ENCODE measurements at places on chromosomes 1 and 21.

DNA sequence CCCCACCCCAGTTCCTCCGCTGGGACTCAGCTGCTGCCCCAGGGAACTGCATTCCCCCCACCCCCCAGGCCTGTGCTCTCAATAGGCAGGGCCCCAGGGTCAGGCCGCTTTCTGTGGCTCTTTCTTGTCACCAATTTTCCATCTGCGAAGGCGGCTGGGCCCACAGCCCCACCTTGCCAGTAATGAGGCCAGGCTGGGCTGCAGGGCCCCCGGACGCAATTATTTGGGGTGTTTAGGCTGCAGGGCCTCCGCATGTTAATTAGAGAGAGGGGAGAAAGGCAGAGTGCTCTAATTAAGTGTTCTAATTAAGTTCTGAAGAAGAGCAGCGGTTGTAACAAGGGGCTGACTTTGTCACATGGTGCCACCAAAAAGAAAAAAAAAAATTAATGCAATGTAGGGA lies 71.8 kb downstream of the EPHB2 start:
- no peaks in the 10 kb centered on the region for H3K4me1 ChIP-seq
- peaks cover 22% of the 10 kb centered on the region for H3K27me3 ChIP-seq

DNA sequence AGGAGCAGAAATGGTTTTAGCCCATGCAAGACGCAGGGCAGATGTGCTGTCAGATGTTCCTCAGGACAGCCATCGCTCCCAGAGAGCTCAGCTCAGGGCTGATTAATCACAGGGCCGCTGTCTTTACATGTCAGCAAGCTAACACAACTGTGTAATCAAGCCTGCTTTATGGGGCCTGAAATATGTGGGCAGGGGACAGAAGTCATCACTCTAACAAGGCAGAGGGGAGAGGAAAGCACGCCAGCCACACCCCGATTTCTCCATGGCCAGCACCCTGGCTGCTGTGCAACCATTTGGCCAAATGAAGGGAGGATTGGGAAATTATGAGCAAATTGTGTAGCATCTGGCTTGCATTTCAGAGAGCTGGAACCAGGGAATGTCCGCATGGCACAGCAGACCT lies 368.8 kb downstream of the NPHP4 start:
- no peaks in the 10 kb centered on the region for H3K4me1 ChIP-seq
- no peaks in the 10 kb centered on the region for H3K36me3 ChIP-seq
- no peak for DNase-seq

DNA sequence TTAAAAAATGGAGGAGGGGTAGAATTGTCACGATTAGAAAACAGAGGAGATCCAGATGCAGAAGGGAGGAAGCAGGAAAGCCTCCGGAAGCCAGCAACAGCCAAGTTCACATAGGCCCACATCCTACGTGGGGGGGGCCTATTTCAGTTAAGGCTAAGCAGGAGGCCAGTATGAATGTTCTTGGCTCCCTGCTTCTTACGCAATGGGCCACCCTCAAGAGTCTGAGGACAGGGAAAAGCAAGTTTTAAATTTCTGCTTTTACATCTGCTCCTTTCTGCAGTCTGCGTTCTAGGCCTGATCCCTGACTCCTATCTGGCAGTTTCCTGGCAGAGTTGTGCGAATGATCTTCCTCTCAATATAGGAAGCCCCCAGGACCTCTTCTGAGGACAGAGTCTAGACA lies 30.6 kb downstream of the RABIF start:
- no peak overlapping the region for H3K4me3 ChIP-seq
- DNase-seq, result peak; percentile 79
- no peaks in the 10 kb centered on the region for H3K27me3 ChIP-seq
- peak overlapping the region; percentile 35 for H3K27ac ChIP-seq
- no peaks in the 10 kb centered on the region for H3K36me3 ChIP-seq

GRCh38 chr1:183937611-183938010 lies 99.9 kb downstream of the COLGALT2 start:
- no peak for DNase-seq
- H3K27ac ChIP-seq, result no peak overlapping the region

DNA sequence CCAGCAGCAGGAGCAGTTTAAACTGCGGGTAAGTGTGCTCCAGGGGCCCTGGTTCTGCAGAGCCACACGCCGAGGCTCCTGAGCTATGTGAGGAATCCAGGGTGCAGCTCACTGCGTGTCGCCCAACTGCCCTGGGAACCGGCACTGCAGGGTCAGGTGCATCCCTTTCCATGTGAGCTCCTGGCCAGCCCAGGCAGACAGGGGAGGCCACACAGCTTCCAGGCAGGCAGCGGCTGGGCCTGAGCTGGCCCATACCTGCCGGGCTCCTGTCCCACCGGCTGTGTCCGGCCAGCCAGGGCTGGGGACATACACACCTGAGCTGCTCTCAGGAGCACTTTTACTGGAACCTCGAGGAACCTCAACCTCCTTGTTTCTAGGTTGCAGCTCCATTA lies 18.6 kb upstream of the COL18A1 start:
- H3K36me3 ChIP-seq, result no peaks in the 10 kb centered on the region
- H3K4me3 ChIP-seq, result no peak overlapping the region
- H3K4me1 ChIP-seq, result peaks cover 17% of the 10 kb centered on the region
- peak; percentile 3 for DNase-seq
- no peaks in the 10 kb centered on the region for H3K27me3 ChIP-seq

GRCh38 chr1:214843281-214843680 lies 239.3 kb upstream of the KCNK2 start:
- H3K27me3 ChIP-seq, result no peaks in the 10 kb centered on the region
- H3K36me3 ChIP-seq, result no peaks in the 10 kb centered on the region
- no peak overlapping the region for H3K27ac ChIP-seq
- no peaks in the 10 kb centered on the region for H3K4me1 ChIP-seq
- no peak for DNase-seq
- no peak overlapping the region for H3K4me3 ChIP-seq

- H3K27me3 ChIP-seq, result no peaks in the 10 kb centered on the region
- no peaks in the 10 kb centered on the region for H3K36me3 ChIP-seq
- no peak overlapping the region for H3K4me3 ChIP-seq
- no peaks in the 10 kb centered on the region for H3K4me1 ChIP-seq
- no peak overlapping the region for H3K27ac ChIP-seq
Observed at GRCh38 chr1:205645519-205645918, 13.7 kb upstream of the ELK4 start.

DNA sequence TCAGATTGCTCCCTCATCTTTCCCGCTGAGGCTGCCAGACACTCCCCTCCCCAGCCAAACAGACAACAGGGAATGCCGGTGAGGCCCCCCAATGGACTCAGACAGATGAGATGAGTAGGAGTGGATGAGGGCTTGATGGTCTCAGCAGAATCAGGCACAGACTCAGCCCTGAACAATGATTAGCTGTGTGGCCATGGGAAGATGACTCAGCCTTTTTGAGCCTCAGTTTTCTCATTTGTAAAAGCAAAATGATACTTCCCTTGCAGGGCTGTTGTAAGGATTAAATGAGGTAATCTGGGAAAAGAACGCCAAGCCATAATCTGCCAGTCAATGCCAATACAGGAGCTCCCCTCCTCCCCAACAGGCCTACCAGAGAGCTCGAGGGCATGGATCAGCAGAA lies 12.4 kb downstream of the C1orf198 start:
- H3K4me1 ChIP-seq, result peaks cover 29% of the 10 kb centered on the region
- H3K27me3 ChIP-seq, result no peaks in the 10 kb centered on the region
- no peak overlapping the region for H3K4me3 ChIP-seq
- H3K36me3 ChIP-seq, result peaks cover 16% of the 10 kb centered on the region
- no peak for DNase-seq

DNA sequence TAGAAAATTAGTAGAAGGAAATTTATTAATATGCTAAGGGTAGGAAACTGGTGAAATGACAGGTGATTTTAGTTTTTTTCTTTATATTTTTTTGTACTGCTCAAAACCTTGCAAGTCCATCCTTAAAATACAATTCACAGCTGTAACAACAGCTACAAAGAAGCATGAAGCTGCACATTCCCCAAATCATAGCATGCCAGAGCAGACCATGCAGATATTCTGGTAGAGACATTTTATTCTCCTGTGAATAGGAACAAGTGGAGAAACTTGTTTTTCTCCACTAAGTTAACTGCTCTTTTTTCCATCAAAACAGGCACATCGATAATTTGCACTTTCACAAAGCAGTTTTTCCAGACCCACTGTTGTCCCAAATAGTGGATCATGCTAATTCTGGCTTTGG lies 1125.7 kb downstream of the BRINP3 start:
- no peak for DNase-seq
- H3K27ac ChIP-seq, result no peak overlapping the region
- no peaks in the 10 kb centered on the region for H3K27me3 ChIP-seq
- H3K4me3 ChIP-seq, result no peak overlapping the region
- H3K4me1 ChIP-seq, result no peaks in the 10 kb centered on the region
- no peaks in the 10 kb centered on the region for H3K36me3 ChIP-seq

GRCh38 chr1:196148367-196148970 lies 459.8 kb downstream of the KCNT2 start:
- H3K27me3 ChIP-seq, result no peaks in the 10 kb centered on the region
- no peak overlapping the region for H3K27ac ChIP-seq
- no peak overlapping the region for H3K4me3 ChIP-seq

DNA sequence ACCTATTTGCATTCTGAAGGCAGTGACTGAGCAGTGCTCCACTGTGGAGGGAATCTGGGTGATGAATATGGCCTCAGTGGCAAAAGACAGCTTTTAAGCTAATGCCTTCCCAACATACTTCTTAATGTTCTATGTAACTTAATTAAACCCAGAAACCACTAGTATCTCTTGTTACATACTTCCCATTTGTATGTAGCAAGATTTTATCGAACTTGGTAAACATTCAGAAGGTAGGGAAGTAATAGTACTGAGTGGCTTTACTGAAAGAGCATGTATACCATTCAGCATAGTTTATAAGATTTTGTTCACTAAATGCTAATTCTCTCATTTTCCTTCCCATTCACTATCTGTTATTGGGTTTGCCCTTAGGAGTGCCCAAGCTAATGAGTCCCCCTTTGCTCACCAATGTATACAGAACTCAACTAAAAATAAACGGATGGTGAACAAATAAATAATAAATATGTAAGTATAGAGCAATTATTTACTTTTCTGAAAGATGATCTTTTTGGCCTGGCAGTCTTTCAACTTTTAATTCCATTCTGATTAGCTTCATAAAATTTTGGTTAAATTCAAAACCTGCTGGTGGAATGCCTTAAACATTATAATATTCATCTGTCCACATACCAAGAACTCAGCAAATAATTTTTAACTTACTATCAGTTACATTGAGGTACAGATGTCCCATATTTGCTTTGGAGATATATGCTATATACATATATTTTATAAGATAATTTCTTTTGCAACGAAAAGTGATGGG lies 204.4 kb downstream of the APP start:
- no peak overlapping the region for H3K4me3 ChIP-seq
- no peaks in the 10 kb centered on the region for H3K27me3 ChIP-seq
- no peak for DNase-seq
- peaks cover 15% of the 10 kb centered on the region for H3K4me1 ChIP-seq
- H3K36me3 ChIP-seq, result peaks cover 7% of the 10 kb centered on the region
- H3K27ac ChIP-seq, result no peak overlapping the region

DNA sequence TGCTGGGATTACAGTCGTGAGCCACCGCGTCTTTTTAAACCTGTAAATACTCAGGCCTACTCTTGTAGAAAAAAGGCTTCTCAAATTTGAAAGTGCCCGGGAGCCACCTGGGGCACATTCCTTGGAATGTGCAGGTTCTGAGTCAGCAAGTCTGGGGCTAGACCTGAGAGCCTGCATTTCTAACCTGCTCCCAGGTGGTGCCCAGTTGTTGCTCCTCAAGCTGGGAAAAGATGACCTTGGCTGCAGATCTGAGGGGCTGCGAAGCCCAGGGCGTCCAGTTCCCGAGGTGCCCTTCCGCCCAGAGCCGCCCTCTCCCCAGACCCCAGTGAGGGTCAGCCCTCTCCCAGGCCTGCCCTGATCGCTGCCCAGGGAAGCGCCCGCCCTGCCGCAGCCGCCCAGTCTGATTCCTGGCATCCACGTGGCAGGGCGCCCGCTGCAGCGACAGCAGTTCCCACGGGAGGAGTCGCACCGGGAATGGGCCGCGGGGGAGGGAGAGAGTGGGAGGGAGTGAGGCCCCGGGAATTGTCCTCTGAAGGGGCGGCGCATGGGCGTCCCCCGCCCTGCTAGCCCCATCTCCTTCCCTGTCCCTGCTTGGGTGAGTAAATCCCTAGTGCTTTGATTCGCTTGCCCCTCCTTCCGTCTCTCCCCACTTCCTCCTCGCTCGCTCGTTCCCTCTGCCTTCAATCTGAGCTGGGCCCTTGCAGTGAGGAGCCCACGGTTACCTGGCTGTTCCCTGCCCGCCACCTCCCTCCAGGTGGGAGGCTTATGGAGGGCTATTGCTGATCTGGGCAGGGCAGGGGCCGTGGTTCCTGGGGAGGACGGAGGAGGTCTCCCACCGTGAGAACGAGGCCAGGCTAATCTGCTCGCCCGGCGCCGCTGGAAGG lies 18.8 kb upstream of the TENT5B start:
- H3K27me3 ChIP-seq, result no peaks in the 10 kb centered on the region
- peak; percentile 91 for DNase-seq
- H3K36me3 ChIP-seq, result no peaks in the 10 kb centered on the region
- H3K4me1 ChIP-seq, result peaks cover 13% of the 10 kb centered on the region

DNA sequence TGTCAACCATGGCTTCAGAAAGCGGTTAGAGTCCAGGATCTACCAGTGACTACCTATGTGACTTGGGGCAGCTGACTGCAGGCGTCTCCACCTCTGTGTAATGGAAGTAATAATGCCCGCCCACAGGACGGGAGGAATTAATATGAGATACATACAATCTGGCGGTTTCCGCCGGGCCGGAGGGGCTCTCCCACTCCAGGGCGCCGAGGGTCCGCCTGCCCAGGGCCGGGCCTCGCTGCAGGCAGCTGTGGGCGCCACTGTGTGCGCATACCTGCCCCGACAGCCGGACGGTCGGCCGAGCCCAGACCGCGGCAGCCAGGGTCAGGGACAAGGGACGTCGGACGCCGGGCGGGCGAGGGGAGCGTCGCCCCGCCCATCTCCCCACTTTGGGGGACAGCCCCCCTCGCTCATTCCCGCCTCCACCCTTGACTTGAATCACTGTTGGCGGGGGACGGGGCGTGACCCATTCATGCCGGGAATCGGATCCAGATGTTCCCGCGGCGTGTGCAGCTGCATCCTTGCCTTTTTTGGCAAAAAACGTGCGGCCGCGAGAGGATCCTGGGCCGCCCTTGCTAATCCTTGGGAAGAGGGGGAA lies 6.0 kb upstream of the SF3A3 start:
- no peaks in the 10 kb centered on the region for H3K27me3 ChIP-seq
- H3K4me1 ChIP-seq, result peaks cover 64% of the 10 kb centered on the region
- DNase-seq, result peak; percentile 82
- no peaks in the 10 kb centered on the region for H3K36me3 ChIP-seq
- peak overlapping the region; percentile 84 for H3K27ac ChIP-seq
